ENCODE measurements at places on chromosomes 12 and 14.
A peak's percentile ranks its signal among the peaks of the same experiment; 100 is the strongest.

DNA sequence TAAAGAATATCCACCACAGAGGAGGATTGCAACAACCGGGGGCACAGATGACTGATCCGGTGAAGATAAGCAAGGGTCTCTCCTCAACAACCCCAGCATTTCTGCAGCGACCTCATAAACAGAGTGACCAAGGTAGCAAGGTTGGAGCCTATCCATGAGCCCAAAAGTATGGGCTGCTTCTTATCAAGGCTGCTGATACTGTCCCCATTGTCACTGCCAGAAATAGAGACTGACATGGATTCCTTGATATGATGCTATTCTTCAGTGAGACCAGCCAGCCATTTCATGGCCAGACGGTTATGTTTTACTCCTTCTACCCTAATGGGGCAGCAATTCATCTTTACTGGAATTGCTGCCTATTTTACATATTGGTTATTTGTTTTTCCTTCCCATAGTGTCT, 61.9 kb upstream of the ARHGAP5 start:
- no peak for DNase-seq

- no peak for DNase-seq
Measured at GRCh38 chr14:52840877-52841276, 49.5 kb upstream of the GNPNAT1 start.

DNA sequence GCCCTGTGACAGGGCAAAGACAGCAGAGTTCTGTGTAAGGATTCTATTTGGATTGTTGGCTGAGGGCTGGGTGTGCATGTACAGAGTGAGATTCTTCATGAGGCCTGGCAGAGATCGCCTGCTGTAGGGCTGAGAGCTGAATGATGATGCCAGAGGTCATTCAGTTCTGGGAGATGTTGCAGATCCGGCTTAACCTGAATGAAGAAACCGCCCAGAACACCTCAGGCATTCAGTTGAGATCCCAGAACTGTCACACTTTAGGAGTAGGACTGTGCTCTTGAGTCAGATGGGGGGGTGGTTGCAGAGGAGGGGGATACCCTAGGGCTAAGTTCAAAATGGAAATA, 5.8 kb upstream of the EVL start:
- DNase-seq: no peak

DNA sequence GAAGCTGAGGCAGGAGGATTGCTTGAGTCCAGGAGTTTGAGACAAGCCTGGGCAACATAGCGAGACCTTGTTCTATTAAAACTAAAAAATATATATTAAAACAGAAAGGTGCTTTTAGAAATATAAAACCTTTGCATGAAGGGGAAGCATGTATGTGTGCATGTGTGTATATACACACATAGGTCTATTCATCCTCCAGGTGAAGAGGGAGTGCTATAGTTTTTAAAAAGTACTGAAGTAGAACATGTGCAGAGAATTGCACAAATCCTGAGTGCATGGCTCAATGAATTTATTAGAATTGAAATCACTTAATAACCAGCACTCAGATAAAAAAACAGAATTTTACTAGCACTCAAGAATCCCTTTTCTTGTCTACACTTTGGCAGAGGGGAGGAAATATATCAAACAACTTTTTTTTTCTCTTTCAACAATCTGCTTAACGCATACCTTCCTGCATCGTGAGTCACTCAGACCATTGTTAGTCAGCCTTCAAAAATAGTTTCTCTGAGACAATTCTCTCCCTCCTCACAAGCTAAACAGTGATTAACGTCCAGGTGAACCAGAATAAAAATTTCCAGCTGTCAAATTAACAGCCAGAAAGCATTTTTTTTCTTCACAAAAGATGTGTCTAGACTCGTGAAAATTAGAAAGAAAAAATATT, 17.7 kb upstream of the NEDD1 start:
- no peak for DNase-seq

DNA sequence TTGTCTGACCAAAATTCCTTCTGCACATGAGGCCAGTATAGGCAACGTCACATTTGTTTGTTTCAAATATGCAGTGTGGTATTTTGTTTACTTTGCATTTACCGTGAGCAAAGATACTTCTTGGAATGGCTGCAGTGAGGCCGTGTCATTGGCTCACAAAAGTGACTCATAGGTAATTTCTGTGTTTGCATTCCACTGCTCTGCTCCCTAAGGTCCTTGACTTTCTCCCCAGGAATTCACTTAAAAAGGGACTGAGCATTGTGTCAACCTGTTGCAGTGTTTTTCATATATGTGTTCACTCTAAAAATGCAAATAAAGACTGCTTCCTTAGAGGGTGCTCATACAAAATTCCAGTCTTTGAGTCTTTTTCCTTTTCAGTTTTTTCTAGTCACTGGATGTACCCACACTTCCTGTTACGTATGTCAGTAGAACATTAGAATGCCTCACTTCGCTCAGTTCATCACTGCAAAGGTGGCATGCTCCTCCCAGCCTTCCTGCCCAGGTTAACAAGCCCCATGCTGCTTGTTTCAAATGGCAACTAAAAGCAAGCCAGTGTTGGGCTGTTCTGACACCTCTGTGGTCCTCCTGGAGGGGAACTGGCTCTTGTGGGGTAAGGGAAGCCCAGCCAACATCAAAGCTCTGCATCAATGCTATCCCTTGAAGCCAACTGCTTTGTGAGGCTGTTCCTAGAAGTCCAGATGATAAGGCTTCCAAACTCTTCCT, 9.1 kb downstream of the C12orf76 start:
- DNase-seq: no peak

DNA sequence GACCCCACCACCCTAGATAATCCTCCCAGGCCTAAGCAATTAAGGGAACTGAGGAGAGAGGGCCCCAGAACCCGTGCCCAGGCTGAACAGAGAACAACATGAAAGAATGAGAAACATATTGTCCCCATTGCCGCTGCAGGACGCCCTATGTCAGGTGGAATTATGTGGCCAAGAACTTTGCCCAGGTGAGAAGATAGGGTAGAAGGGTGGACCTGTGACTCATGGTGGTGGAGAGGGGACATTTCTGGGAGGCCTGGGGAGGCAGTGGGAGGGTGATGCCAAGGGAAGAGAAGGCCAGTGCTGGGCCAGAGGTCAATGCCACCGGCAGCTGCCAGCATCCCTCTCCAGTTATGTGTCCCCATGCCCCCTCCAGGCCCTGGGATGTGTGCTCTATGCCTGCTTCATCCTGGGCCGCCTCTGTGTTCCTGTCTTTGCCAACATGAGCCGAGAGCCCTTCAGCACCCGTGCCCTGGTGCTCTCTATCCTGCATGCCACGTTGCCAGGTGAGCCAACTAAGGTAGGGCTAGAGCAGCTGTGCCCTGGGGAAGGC, 15.5 kb downstream of the SOAT2 start:
- DNase-seq: peak; percentile 12

- DNase-seq: no peak
Measured at GRCh38 chr12:47218191-47218654, 138.5 kb upstream of the AMIGO2 start.

- no peak for DNase-seq
Measured at GRCh38 chr14:50475460-50475859, 56.9 kb downstream of the MAP4K5 start.

GRCh38 chr14:60989599-60989998, 8.6 kb downstream of the SLC38A6 start:
- no peak for DNase-seq

DNA sequence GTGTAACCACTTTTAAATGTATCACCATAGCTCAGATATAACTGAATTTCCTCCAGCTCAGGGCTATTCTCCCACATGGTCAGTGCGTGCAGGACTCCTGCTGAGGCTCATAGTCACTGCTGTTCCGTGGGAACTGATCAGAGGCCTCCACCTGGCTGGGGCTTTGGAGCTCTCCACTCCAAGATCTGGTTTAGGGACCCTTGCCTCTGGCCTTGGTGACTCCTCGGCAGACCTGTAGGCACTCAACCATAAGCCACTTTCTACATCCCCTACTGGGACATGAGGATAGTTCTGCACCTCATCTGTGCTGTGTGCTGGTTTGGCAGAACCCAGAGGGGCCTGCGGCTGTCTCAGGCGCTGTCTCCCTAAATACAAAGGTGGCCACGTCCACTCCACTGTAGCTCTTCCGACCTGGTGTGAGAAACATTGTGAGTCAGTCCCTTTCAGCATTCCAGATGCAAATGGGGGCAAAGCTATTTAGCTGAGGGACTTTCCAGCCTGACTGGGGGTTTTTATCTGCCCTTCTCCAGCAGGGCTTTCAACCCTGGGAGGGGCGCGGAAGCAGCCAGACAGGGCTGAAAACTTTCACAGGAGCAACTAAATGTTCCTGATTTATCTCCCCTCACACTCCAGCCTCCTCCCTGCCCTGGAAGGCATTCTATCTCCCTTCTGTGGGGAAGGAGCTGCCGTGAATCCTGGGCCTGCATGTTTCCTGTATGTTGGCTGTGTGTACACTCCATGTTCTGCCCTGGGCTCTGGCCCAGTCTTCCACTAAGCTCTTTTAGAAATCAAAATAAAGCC, 218.3 kb upstream of the DAAM1 start:
- DNase-seq: peak; percentile 22

- no peak for DNase-seq
Measured at GRCh38 chr12:1767407-1768090, 52.8 kb upstream of the LRTM2 start.

GRCh38 chr12:106427917-106428316, 70.4 kb downstream of the POLR3B start:
- DNase-seq: no peak

GRCh38 chr12:94768398-94769046, 118.2 kb upstream of the TMCC3 start:
- no peak for DNase-seq

DNA sequence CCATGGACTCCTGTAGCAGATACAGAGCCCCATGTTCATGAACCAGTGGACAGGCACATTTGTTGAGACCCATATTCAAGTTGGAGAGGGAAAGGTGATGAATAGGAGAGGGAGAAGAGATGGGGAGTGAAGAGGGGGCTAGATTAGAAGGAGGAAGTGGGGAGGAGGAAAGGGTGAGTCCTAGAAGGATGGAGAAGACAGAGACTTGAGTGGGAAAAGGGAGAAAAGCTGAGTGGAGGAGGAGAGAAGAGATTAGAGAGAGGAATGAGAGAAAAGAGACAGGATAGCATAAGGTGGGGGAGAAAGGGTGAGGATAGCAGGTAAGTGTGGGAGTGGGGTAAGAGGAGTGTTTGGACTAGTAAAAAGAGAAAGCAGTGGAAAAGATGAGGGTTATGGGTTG, 4.9 kb upstream of the ASIC1 start:
- no peak for DNase-seq

- DNase-seq: peak; percentile 92
Measured at GRCh38 chr14:69260190-69260860, 367 bp downstream of the GALNT16 start.

DNA sequence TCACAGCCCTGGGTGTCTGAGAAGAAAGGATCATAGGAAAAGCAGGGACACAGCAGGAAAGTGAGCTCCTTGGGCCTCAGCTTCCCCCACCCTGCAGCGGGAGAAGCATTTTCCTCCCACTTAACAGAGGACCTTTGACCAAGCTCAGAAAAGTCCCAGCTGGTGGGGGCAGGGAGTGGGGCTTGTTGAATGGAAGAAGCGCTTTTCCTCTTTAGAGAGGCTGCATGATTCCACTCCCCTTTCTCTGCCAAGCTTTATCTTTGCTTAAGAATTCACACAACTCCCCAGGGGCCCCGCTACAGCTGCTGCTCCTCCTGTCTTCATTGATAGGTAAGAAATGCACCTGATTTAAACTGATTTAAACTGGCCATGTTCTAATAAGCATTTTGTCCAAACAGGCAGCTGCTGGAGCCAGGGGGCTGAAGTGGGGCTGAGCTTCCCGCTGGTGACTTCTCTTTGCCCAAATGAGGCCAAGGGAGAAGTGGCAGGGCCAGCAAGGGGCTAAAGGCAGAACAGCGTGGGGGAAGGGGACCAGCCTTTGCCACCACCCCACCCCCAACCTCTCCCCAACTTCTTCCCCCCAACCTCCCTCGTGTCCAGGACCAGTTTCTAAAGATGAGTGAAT, 1.7 kb upstream of the PAPLN start:
- peak; percentile 80 for DNase-seq

DNA sequence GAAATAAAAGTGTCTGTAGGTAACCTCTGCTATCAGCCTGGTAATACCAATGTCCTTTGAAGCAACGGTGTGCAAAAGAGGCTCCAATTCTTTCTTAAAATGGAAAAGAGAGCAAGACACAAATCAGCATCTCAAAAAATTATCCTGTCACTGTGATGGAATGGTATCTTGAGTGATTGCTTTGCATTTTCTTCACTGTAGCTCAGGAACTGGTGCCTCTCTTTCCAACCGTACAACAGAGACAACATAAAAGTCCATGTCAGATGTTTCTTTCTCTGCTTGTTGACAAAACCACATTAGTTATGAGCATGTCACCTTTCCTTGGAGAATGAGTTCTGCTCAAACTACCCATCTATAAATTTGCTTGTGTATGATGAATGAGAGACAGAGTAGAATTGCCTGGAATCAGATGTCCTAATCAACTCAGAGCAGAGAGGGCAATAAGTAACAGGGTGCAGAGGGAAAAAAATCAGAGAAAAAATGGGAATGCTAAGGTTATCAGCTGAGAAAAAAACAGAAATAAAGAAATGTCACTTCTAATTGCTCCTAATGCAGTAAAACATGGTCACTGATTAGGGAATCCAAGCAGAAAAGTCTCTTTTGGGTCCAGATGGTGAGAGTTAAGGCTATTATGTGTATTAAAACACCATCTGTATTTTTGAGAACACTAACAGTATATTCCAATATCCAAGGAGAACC, 465.0 kb upstream of the ATP2B1 start:
- DNase-seq: no peak

DNA sequence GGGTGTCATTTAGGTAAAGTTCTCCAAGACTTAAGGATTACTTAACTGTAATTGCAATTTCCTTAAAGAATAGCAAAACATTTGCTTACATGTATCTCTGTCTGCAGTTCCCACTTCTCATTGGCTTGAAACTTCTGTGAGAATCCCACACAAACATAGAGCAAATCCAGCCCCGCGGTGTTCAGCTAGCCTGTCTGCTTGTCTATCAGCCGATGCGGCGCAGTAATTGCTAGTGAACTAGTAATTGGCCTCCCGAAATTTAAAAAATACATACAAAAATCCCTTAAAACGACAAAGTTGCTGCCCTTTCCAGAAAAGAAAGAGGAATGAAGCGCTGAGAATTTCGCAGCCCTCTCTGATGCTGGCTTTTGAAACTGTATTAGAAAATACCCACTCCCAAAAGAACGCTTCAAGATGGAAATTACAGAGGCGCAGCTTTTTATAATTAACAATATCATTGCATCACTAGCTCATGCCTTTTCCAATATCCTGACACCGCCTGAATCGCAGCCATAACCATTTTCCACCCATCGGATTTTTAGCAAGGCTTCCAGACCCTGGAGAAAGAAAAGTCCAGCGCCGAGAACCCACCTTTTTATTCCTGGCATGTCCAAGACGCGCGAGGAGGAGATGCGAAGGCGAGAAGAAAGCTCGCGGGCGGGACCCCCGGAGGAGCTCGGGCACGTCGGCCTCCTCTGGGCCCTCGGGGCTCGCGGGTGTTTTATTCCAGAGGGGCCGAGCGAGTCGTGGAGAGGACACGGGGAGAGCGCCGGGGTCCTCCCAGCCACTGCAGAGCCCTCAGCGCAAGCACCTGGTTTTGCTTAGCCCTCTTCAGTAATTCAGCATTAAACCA, 646 bp downstream of the FBLN5 start:
- DNase-seq: no peak

- DNase-seq: no peak
Measured at GRCh38 chr12:114958538-114958937, 274.6 kb upstream of the TBX3 start.

- peak; percentile 72 for DNase-seq
Measured at GRCh38 chr12:12788675-12789368, 3.4 kb downstream of the APOLD1 start.

GRCh38 chr12:78778339-78778738, 86.2 kb upstream of the SYT1 start:
- no peak for DNase-seq

- DNase-seq: no peak
Measured at GRCh38 chr12:108668542-108668941, 34.8 kb upstream of the SELPLG start.

- no peak for DNase-seq
Measured at GRCh38 chr12:68317047-68317667, 15.0 kb downstream of the MDM1 start.
